Neural crest cell (in vitro differentiated cells): ENCODE measurements at places on chromosomes 3 and 15.
A peak's percentile ranks its signal among the peaks of the same experiment; 100 is the strongest.

GRCh38 chr15:77070180-77070494 is 772 bp downstream of the TSPAN3 start:
- DNase-seq = peak; percentile 17

DNA sequence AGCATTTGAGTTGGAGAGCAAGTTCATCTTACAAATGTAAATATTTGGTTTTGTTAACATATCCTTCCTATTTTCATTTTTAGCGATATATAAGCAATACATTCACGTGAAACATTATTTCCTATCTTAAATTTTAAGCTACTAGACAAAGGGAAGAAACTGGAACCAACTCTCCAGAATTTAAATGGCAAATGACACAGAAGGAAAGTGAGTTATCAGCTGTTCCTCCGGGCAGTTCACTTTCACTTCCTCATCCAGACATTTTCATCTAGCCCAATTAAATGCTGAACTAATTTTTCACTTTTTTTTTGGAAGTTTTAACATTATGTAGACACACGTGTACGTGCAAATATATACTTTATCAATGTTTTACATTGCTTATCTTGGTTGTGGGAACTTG is 58.7 kb downstream of the MORC1 start:
- no peak for DNase-seq

DNA sequence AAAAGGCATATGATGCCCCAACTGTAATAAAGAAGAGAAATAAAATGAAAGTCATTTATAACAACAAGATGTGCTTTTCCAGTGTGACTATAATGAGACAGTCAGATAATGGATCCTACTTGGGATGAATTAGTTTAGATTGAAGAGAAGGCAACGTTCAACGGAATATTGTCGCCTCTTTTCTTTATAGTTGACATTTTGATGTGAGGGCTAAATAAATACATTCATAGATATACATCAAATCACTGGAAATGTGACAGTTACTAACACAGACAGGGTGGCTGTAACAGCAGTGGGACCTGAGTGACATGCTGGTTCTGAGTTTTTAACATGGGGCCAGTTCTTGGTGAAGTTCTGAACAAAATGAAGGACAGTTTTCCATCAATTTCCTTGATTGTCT is 61.1 kb upstream of the ATP2B2 start:
- DNase-seq = no peak

DNA sequence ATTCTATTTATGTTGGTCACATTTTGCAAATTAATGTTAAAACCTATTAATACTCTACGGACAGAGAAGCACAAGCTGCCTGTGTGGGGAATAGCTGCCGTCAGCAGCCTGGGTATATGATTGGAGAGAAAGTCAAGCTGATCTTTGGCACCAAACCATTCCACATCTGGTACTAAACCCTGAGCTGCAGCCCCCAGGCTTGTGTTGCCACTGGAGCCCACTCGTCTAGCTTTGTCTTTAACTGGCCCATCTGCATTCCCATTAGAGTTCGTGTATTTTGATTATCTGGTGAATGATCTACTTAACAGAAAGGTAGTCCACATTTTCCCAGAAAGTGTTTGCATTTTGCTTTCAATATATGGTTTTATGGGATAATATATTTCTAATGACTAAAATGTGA is 5.4 kb downstream of the NDUFB4 start:
- no peak for DNase-seq

DNA sequence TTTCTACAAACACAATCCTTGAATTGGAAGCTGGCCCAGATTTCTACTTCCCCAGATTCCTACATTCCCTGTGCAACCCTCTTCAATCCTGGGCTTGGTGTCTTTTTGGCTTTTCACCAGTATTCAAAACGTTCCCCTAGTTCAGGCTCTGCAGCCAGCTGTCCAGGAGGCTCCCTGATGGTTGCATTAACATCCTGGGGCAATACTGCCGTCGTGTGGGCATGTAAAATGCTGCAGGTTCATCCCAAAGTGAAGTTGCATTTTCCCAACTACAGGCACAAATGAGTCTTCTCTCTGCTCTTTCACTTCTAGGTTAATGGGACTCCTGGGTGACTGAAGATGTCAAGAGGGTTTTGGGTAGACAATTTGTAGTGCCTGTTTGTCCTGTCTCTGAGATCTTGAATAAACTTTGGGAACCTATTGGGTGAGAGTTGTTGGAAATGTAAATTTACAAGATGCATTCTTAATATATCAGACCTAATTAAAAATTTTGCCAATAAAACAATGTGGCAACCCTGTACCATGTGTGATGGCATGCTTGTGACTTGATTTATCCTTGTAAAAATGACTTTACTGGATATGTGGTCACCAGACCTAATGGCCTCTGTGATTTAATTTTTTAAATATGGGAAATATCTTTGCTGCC is 28.6 kb downstream of the SOX14 start:
- peak; percentile 8 for DNase-seq

DNA sequence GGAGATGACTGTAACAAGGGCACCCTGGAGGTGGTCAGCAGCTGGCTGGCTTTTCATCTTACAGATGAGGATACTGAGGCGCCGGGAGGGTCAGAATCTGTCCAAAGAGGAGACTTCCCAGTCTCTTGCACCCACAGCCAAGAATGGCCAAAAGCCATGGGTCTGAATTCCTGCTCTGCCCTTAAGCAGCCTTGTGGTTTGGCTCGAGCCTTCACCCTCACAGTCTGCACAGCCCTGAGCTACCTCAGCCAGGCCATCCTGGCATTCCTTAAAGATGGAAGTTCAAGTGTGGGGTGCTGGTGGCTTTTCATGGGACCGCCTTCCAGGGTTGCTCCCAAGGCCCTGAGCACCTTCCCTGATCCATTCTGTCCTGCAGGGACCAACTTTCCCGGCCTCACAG is 59.2 kb downstream of the CACNA2D2 start:
- no peak for DNase-seq

DNA sequence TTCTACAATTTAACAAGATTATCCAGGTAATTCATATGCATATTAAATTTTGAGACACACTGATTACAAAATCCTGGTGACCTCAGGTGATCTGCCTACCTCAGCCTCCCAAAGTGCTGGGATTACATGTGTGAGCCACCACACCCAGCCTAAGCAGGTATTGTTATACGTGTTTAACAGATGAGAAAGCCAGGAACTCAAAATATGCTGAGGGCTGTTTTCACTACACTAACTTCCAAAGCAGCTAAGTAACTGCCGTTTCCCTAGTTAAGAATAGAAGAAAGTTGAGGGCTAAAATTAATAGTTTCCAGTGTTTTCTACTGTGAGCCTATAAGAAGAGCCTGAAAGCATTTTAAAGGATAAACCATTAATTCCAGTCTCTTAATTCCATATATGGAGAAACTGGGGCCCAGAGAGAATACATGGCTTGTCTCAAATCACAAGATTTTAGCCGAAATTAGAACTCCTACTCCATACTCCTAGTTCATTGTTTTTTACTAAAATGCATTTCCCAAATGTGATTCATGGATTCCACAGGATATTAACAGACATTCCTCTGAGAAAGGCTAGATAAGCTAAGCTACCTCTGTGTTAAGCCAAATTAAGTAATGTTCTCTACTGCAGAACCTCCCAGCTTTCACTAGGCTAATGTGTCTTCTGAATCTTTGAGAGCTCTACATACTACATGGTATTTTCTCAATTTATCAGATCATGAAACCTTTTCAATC is 17.0 kb upstream of the AVEN start:
- no peak for DNase-seq

- peak; percentile 15 for DNase-seq
These were observed 42.3 kb upstream of the ROPN1 start for GRCh38 chr3:124034016-124034843.

DNA sequence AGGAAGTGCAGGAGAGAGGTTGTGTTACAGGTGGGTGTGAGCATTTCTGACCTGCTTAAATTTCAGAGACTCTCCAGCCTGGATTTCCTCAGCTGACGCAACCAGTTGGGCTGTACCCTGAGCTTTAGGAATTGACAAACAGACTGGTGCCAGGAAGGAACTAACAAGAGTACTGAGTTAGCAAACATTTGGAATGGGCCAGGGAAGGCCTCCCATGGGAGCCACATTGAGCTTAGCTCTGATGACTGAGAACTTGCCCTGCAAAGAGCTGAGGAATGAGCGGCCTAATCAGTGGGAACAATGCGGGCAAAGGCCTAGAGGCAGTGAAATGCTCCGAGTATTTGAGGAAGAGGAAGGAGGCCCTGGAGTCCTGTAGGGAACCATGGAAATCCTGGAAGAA is 254.2 kb downstream of the FEZF2 start:
- no peak for DNase-seq

- DNase-seq = no peak
These were observed 42.1 kb downstream of the ABTB1 start for GRCh38 chr3:127714866-127715265.

GRCh38 chr15:64096668-64097384 is 1.0 kb downstream of the SNX1 start:
- no peak for DNase-seq

DNA sequence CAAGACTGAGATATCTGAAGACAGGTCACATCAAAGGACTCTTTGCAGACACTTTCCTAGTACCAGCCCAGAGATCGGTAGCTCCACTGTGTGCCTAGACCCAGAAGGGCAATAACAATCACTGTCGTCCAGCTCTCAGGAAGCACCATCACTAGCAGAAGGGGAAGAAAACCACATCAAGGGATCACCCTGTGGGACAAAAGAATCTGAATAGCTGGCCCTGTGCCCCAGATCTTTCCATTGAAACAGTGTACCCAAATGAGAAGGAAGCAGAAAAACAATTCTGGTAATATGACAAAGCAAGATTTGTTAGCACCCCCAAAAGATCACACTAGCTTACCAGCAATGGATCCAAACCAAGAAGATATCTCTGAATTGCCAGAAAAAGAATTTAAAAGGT is 404.4 kb upstream of the NECTIN3 start:
- no peak for DNase-seq

- DNase-seq = no peak
These were observed 72.1 kb downstream of the LRIG1 start for GRCh38 chr3:66428733-66429132.

DNA sequence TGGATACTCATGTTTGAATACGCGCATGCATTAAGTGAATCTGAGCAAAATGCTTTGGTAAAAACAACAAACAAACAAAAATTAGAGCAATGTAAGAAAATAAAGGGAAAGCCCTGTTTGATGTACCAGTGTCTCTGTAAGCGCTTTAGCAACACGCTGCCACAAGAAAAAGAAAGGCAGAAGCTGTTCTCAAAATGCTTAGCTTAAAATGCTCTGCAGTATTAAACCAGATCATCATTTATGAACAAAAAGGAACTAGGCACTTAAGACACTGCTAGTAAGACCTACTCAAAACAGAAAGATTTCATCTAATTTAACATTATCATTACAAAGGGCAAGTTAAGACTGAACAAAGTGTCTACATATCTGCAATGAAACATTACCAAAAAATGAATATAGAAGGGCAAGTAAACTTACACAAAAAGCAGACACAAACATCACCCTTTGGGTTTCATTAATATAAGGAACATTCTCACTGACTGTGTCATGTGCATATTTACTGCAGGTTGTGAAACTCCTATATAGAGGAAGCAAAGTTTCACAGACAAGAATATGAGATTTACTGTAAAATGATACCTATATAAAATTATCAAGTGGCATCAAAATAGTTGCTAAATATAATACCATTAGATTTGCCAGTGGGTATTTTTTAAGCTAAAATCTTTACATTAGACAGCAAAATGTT is 102.1 kb downstream of the FBXL22 start:
- DNase-seq = no peak

DNA sequence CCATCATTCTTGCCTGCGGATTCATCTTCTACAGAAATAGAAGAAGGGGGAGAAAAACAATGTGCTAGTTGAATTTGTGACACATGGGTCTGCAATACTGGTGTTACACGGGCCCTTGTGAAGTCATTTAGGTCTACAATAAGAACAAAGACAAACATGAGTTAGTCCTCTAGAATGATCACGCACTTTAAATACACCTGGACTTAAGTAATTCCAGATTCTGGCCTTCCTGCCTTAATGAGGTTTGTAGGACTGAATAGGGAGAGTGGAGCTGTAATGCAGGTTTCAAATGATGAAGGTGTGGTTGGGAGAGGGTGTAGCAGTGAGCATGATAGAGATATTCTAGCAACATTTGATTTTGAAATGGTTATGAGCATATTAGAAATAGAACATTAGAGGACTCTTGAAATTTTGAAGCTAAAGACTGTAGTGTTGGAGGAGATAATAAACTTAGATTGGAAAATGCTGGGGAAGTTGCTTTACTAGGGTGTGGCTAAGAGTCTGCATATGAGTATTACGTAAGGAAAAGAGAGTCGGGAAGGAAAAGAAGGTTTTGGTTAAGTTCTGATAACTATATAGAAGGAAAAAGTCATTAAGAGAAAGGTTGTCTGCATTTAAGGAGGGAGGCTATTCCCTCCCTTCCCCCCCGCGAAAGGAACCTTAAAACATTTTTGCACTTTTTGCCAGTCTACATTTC is 606 bp downstream of the EIF2A start:
- DNase-seq = no peak

GRCh38 chr3:184716622-184717398 is 4.9 kb upstream of the MAGEF1 start:
- peak; percentile 45 for DNase-seq

DNA sequence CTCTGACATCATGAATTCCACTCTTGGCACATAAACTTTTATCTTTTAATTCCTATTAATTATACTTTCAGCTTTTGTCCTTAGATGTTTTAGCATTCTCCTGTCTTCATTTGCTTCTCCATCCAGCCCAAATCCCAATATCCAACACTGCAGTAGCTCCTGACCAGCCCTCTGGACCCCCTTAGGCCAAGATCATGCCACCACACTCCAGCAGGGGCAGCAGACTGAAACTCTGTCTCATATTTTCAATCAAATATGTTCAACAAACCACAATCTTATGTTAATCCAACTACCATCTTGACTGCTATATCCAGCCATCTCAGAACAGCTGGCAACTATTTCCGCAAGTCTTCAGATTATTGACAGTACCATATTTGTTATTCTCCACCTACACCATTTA is 315.8 kb upstream of the ROBO2 start:
- no peak for DNase-seq

- DNase-seq = no peak
These were observed 524.4 kb downstream of the NSUN3 start for GRCh38 chr3:94587291-94587690.

DNA sequence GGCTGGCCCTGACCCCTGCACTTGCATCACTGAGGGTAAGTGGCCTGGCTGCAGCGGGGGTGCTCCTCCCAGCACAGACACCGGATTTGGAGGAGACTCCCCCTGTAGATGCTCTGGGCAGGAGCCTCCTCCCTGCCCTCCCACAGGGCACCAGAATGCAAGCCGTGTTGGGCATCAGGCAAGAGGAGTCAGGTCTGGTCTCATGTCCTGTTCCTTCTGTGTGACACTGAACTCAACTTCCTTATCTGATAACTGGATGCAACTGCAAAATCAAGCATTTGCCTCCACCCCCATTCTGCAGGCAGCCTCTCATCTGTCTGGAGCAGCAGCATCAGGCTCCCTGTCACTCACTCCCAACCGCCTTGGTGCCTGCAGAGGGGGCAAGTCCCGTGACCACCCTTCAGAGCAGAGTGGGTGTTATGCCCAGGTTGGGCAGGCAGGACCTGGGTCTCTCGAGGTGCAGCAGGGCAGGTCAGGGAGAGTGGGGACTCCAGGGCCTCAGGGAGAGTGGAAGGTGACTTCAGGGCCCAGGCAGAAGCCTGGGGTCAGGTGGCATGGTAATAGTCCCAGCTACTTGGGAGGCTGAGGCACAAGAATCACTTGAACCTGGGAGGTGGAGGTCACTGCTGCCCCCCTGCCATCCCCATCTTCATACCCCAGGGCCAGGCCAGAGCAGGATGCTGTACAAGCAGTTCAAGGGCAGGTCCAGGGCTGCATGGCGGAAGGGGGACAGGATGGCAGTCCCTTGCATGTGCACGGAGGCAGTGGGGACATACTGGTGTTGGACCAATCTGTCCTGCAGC is 10.5 kb upstream of the RPL29 start:
- DNase-seq = no peak

GRCh38 chr3:165744025-165744424 is 93.2 kb downstream of the BCHE start:
- DNase-seq = no peak
